Activated T-cell treated with anti-CD3 and anti-CD28 coated beads for 4 hours (primary cell): ENCODE measurements at places on chromosomes 4 and X.
A peak's percentile ranks its signal among the peaks of the same experiment; 100 is the strongest.

GRCh38 chr4:74088396-74088795, 10.6 kb downstream of the CXCL2 start:
- no peak for DNase-seq

DNA sequence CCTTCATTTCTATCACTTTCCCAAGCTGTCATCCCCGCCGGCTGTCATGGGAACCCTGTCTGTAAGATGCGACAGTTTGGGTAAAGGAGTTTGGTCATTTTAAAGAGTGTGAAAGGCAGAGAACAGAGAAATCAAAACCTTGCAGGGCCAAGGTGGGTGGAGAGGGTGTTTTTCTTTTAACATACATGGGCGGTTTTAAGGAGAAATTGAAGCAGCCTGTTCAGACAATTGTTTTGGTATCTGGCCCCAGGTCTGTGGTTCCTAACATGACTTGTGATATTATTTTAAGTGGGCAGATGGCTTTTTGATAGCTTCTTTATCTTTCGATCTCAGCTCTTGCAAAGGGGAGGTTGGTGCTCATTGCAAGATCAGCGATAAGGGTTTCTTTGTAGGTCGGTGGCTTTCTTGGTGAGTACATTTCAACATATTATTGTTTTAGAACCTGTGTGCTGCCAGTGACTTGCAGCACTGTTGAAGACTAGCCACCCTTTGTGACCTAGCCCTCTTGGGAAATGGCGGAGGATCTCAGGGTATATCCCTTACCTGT, 3.7 kb downstream of the PPP1R3F start:
- no peak for DNase-seq

DNA sequence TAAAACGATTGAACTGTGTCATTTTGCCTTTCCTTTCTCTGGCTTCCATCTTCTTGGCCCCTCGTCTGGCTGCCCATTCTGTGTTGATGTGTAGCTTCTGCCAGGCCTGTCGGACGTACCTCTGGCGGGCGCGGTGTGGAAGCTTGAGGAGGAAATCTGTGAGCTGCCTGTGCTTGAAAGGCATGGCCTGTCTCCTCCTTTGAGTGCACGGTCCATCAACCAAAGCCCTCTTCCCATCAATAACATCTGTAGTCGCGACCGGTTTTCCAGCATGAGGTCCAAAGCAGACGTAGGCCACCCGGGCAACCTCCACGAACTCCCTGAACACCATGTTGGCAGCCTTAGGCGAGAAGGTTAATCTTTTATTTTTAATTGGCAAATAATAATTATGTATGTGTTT, 202.7 kb downstream of the CRLF2 start:
- DNase-seq, result no peak

DNA sequence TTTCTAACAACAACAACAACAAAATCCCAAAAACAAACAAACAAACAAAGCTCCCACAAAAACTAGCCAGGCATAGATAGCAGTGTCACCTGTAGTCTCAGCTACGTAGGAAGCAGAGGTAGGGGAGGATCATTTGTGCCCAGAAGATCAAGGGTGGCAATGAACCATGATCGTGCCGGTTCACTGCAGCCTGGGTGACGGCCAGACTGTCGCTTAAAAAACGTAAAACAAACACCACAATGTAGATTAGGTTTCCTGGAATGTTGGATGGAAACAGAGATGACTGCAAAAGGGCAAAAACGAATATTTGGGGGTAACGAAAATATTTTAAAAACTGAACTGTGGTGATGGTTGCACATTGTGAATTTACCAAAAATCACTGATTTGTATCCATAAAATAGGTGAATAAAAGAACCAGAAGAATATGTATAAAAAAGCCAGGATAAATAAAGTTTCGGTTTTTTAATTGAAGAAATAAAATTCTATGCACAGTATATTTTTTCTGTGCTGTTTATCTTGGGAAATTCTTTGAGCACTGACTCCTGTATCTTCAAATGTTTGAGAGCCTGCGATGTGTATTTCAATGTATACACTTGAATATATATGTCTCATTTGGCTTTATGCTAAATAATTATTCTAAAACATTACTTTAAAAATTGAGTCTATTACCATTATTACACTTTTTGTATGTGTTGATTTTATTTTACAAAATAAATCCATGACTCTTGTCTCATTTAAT, 1477.0 kb downstream of the PCDH7 start:
- DNase-seq, result no peak

DNA sequence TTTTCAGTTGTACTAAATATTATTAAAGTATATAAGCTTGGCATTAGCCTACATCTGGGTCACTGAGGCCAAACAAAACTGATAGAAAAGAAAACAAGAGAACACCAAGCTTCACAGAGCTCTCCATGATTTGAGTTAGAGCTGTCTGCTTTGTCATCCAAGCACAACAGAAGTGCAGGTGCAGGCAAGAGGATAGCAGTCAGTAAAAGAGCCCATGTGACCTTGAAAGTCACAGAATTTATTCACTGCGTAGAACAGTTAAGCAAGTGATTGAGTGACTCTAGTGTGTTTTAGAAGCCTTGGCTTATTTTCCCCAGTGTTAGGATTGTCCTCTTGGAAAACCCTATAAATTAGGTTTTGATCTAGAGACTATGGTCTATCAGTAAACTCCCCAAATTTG, 49.4 kb upstream of the PRDM5 start:
- DNase-seq, result no peak

- no peak for DNase-seq
Observed at GRCh38 chr4:158067646-158068045, 105.2 kb downstream of the GASK1B start.

DNA sequence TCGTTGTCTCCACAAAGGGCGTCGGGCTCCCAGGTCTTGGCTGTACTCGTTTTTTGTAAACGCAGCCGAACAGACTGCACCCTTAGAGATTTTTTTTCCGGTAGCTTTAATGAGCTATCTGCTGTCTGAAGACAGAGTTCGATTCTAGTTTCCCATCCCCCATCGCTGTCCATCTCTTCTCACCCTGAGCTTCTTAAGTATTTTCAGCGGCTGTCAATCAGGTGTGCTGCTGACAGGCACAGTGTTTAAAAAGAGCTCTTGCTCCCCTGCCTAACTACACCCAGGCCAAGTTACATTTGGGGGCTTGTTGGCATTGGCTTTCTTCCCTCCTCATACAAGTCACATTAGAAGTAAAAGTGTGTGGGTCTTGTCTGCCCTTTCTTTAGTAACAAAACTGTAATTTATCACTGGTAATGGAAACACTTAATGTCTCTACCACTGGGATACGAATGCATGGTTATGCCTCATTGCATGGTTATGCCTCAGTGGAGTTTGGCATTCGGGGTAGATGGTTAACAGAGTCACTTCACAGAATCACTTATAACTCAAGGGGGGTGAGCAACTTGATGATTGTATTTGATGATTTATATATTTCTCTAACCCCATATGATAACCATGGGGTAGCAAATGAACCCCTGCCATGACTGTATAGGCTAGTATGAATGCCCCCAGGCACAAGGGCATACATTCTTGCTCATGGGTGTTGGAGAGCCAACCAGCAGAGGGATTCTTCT, 1.4 kb upstream of the ARHGAP6 start:
- DNase-seq, result no peak

DNA sequence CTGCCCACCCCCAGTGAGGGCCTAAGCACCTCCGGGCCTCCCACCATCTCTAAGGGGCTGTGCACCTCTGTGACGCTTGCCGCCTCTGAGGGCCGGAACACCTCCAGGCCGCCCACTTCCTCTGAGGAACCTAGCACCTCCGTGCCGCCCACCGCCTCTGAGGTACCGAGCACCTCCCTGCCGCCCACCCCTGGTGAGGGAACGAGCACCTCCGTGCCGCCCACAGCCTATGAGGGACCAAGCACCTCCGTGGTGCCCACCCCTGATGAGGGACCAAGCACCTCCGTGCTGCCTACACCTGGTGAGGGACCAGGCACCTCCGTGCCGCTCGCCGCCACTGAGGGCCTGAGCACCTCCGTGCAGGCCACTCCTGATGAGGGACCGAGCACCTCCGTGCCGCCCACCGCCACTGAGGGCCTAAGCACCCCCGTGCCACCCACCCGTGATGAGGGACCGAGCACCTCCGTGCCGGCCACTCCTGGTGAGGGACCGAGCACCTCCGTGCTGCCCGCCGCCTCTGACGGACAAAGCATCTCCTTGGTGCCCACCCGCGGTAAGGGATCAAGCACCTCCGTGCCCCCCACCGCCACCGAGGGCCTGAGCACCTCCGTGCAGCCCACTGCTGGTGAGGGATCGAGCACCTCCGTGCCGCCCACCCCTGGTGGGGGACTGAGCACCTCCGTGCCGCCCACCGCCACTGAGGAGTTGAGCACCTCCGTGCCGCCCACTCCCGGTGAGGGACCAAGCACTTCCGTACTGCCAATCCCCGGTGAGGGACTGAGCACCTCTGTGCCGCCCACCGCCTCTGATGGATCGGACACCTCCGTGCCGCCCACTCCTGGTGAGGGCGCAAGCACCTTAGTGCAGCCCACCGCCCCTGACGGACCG, 977 bp downstream of the MAGEE1 start:
- DNase-seq, result peak; percentile 30

DNA sequence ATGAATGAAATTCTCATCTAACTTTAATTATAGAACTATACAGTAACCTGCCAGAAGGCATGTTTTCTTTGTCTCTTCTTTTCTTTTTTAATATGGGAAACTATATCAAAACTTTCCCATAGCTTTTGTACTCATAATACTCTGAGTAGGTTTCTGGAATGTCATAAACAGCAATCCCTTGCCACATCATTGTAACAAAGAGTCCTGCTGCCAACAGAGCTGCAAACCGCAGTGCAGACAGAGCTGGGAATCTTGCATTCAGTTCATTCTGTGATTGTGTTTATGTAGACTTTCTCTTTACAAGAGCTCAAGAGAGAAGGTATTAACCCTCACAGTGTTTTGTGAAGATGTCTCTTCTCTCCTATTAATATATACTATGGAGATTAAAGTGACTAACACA, 304.4 kb upstream of the SLIT2 start:
- no peak for DNase-seq

DNA sequence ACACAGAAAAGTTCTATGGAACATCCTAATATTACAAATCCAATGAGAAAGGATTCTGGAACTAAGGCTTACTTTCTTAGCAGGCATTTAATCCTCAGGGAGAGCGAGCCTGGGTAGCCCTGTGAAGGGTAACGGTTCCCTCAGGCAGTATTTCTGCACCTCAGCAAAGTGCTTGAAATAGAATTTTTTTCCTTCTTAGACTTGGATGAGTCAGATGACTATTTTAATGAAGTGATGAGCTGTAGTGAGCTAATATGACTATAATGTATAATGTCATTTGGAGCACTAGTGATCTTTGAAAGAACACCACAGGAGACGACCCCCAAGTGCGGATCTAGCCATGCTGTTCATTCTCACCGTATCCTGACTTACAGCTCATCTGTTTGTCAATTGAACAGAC, 493.0 kb upstream of the FAM241A start:
- DNase-seq, result no peak

GRCh38 chr4:55397520-55398321, 2.0 kb downstream of the TMEM165 start:
- no peak for DNase-seq

DNA sequence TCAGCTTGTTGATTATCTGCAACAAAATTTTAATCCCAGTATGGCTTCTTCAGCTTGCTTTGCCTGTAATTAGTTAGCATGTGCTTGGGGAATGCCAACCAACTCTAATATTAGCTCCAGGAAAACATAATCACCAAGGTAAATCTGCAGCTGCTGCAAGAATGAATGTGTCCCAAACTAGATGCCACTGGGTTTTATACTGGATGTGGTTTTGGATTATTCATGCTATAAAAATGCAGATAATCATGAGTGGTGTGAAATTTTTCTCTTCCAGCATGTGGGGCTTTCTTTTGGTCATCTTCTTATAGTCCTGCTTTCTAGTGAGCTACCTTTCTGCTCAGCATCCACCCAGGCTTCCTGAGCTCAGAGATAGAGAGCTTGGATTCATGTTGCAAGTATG, 295.9 kb upstream of the CASK start:
- no peak for DNase-seq

DNA sequence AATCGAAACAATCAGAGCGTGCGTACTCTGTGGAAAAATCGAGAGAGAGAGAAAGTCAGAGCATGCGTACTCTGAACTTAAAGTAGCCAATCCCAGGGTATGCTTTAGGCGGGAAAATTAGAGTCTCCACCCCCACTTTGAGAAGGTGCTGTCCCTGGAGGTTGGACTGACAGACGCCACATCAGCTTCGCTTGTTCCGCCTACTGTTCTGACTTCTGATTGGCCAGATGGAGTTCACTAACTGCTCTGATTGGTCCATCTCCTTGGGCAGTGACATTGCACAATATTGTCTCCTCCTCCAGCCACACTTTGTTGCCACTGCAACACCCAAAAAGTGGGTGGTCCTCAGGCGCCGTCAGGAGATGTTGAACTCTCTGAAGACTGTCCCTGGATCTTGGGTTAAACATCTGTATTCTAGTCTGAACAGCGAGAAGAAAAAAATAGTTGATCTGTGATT, at the start of gene SSX5:
Gene SSX5, minus strand, starts transcription at position 51 of the 457 bp plus-strand sequence. CDS start 1,437 bp downstream, outside the sequence.
- DNase-seq, result no peak

DNA sequence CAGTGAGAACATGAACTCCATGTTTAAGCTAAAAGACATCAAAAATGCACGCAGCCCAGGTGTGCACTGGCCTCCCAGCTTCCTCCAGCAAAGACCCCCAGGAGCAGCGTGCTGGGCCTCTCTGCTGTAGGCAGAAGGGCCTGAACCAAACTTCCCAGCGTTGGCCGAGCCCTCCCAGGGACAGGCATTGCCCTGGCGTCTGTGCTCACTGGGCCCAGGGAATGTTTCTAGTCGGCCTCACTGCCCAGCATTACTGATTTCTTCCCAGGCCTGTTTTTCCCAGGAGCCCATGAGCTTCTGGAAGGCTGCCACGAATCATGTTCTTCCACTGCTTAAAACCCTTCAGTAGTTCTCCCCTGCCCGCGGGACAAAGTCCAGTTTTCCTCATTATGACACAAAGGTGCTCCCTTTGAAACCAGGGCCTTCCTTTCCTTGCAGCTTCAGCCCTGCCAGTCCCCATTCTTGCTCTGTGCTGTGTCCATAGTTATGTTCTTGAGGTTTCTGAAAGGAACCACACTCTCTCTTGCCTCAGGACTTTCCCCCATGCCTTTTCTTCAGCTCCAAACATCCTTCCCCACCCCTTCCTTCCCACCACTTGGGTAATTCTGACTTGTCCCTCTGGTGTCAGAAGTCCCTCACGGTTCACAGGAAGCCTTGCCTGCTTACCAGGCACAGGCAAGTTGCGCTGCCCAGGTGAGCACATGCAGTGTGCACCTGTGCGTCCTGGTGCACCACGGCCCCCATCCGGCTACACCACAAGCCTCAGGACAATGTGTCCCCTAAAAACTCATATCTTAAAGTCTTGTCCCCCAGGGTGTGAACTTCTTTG, 93.4 kb upstream of the ENPP6 start:
- DNase-seq, result no peak

GRCh38 chr4:163748449-163748848, 254.0 kb downstream of the TMA16 start:
- DNase-seq, result no peak

- DNase-seq, result no peak
Observed at GRCh38 chr4:26874110-26874509, 13.5 kb downstream of the STIM2 start.

GRCh38 chrX:55758033-55758432, 40.5 kb downstream of the RRAGB start:
- DNase-seq, result no peak

- no peak for DNase-seq
Observed at GRCh38 chrX:109954333-109954732, 48.6 kb upstream of the TMEM164 start.
